Activated T-helper 1 cell treated with anti-CD3 and anti-CD28 coated beads, Interleukin-2, amount 50 U/mL, for 16 hours (primary cell): ENCODE measurements at places on chromosomes 7 and 10.

DNA sequence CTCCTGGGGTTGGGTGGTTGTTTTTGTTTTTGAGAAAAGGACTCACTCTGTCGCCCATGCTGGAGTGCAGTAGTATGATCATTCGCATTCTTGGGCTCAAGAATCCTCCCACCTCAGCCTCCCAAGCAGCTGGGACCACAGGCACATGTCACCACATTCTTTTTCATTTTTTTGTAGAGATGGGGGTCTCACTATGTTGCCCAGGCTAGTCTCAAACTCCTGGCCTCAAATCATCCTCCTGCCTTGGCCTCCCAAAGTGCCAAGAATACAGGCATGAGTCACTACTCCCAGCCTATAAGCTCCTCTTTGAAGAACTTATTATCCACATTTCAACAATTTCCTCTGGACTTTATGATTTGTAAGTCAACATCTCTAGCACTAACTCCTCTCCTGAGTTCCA, 102.7 kb downstream of the KMT2C start:
- no peak for DNase-seq

DNA sequence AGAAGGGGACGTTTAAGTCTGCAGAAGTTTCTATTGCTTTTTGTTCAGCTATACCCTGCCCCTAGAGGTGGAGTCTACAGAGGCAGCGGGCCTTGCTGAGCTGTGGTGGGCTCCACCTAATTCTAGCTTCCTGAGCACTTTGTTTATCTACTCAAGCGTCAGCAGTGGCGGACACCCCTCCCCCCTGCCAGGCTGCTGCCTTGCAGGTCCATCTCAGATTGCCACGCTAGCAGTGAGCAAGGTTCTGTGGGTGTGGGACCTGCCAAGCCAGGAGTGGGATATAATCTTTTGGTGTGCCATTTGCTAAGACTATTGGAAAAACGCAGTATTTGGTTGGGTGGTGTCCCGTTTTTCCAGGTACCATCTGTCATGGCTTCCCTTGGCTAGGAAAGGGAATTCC, 147.3 kb upstream of the PRPS1L1 start:
- no peak for DNase-seq

DNA sequence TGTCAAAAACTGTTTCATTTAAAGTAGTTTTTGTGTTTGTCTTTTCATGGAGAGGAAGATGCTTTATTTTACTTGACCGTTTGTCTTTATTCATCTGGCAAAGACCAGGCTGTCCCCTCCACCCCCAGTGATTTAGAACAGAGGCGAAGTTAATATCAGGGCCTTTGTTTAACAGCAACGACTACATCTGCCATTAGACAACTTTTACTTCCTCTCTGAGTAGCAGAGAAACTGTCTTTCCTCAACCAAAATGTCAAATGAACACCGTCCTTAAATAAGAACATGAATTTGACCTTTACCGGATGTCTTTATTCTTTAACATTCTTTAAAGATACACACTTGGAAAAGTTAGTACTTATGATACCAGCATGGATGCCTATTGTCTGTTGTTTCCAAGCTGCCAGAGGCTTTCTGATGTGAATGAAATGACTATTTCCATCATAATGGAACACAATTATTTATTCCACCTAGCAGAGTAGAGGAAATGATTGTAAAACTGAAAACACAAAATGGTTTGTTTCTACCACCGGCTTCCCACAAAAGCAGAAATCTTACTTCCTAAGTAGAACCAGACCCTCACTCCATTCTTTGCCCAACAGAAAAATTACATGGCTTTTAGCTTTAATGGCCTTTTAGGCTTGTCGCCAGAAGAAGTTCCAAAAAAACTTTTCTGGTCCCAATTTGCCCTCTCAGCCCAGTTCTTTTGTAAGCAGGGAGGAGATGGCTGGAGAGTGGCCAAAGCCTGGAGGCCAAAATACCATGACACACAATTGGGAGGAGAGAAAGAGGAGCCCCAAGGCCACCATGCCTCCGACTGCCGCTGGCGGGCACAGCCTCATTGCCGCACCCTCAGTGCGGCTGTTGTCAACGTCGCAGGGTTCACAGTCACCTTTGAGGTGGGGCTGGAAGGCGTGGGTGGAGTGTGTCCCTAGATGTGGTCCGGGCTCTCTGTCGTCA, 168.5 kb downstream of the TEX36 start:
- no peak for DNase-seq

DNA sequence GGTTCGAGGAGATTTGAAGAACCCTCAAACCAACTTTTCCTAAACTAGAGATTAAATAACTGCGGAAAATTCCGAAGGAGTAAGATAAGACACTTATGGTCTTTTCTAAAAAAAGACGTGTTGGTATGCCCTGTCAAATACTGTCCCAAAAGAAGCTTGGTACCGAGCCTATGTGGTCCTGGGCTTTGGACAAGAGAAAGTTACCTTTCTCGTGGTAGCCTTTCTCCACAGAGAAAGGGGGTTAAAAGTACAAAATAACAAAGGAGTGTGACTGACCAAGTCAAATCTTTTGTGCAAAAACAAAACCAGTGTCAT, 56.2 kb upstream of the JCAD start:
- no peak for DNase-seq

- DNase-seq, result no peak
Measured at GRCh38 chr10:112763916-112764520, 186.0 kb upstream of the TCF7L2 start.
